ENCODE measurements at places on chromosomes 2 and 18. TPM values are rescaled to one million over a fixed set of nuclear protein-coding genes. Genes with fewer than 3 reads are reported as not detected.

The IL1R1 gene
- total RNA-seq, result 72.8 TPM

The RIT2 gene
- total RNA-seq, result not detected

The FER1L5 gene
- total RNA-seq, result 0.28 TPM

The CRYBA2 gene
- total RNA-seq, result 0.90 TPM

DNA sequence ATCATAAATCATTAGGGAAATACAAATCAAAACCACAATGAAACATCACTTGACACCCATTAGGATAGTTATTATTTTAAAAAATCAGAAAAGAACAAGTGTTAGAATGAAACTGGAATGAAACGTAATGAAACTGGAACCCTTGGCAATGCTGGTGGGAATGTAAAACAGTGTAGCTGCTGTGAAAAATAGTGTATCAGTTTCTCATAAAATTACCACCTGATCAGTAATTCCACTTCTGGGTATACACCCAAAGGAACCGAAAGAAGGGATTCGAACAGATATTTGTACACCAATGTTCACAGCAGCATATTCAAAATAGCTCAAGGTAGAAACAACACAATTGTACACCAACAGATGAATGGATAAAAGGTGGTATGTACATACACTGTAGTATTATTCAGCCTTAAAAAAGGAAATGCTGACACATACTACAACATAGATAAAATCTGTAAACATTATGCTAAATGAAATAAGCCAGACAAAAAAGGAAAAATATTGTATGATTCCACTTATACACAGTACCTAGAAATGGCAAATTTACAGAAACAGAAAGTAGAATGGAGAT is 27.0 kb downstream of the ROCK1 start:
- no peaks in the 10 kb centered on the region for H3K4me1 ChIP-seq
- H3K27me3 ChIP-seq, result no peaks in the 10 kb centered on the region
- no peak overlapping the region for H3K27ac ChIP-seq
- no peaks in the 10 kb centered on the region for H3K36me3 ChIP-seq
- no peak overlapping the region for H3K4me3 ChIP-seq

GRCh38 chr2:18750672-18751554 is 161.5 kb upstream of the NT5C1B start:
- no peaks in the 10 kb centered on the region for H3K36me3 ChIP-seq
- DNase-seq, result no peak
- no peak overlapping the region for H3K4me3 ChIP-seq
- no peaks in the 10 kb centered on the region for H3K27me3 ChIP-seq

DNA sequence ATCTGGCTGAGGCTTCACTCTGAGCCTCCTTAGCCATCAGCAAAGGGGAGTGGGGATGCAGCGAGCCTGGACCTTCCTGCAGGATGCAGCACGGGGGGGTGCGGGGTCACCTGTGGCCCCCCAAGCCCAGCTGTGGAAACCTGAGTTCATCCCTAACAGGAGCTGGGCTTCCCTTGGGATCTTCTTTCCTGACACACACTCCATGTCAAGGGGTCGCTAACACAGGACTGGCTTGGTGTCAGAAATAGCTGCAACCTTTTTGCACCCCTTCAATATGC is 174.7 kb downstream of the RTP5 start:
- peaks cover 7% of the 10 kb centered on the region for H3K27me3 ChIP-seq
- no peak overlapping the region for H3K4me3 ChIP-seq
- no peaks in the 10 kb centered on the region for H3K36me3 ChIP-seq

DNA sequence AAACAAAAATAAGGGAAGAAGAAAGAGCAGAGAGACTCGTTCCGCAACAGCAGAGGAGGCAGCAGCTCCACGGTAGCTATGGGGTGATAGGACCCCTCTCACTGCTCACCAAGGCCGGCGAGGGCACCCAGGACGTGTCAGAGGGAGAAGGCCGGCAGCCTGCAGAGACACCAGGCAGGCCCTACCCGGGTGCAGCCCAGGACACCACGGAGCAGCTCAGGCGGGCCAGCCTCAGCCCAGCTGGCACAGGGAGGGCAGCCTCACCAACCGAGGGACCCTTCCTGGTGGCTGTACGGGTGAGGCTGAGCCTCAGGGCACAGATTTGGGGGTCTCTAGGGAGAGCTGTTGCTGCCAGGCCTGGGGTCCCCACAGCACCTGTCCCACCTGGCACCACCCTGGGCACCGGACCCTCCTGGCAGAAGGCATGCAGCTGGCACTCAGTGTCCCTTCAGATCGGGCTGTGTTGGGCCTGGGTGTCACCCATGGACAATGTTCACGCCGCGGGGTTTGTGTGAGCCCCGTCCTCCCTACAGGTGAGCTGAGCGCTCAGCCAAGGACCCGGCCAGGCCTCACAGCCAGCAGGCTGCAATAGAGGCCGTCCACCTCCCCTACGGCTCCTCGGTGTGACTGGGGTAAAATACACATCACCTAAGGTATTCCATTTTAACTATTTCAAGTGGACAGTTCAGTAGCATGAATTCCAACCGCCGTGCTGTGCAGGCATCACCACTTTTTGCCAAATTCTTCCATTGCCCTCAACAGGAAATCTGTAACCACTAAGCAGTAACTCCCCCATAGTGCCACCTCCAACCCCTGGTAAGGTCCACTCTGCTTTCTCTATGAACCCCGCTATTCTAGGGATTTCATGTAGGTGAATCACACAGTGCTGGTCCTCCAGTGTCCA is 21.6 kb downstream of the KCNG2 start:
- H3K4me3 ChIP-seq, result no peak overlapping the region
- H3K36me3 ChIP-seq, result no peaks in the 10 kb centered on the region
- no peak for DNase-seq

- H3K27me3 ChIP-seq, result no peaks in the 10 kb centered on the region
- no peak overlapping the region for H3K4me3 ChIP-seq
- no peak overlapping the region for H3K27ac ChIP-seq
- H3K4me1 ChIP-seq, result no peaks in the 10 kb centered on the region
Measured at GRCh38 chr2:192369969-192370368, 175.2 kb upstream of the TMEFF2 start.

GRCh38 chr18:11283479-11284161 is 134.3 kb upstream of the PIEZO2 start:
- no peak for DNase-seq
- no peaks in the 10 kb centered on the region for H3K27me3 ChIP-seq
- H3K27ac ChIP-seq, result peak overlapping the region; percentile 12

GRCh38 chr18:70653671-70654070 is 364.8 kb downstream of the SOCS6 start:
- H3K36me3 ChIP-seq, result no peaks in the 10 kb centered on the region
- H3K27me3 ChIP-seq, result no peaks in the 10 kb centered on the region
- no peak for DNase-seq
- H3K4me1 ChIP-seq, result no peaks in the 10 kb centered on the region
- H3K4me3 ChIP-seq, result no peak overlapping the region

DNA sequence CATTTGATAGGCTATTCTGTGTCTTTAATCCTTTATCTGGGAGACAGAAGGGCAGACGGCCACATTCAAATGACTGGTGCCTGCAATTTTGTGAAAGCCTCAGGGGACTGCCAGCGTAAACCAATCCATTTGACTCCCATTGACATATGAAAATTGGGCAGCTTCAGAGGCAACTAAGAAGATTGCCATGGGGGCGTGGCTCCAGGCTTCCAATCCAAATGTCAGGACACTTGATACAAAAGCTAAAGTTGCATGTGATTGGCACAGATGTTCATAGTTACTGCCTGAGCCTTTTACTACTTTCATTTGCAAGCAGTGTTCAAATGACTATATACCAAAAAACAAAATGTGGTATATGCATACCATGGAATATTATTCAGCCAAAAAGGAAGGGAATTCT is 42.0 kb downstream of the SPC25 start:
- no peaks in the 10 kb centered on the region for H3K27me3 ChIP-seq
- H3K4me1 ChIP-seq, result no peaks in the 10 kb centered on the region
- H3K27ac ChIP-seq, result no peak overlapping the region
- no peaks in the 10 kb centered on the region for H3K36me3 ChIP-seq
- H3K4me3 ChIP-seq, result no peak overlapping the region
- no peak for DNase-seq
